ENCODE measurements at places on chromosomes 2 and 18.

DNA sequence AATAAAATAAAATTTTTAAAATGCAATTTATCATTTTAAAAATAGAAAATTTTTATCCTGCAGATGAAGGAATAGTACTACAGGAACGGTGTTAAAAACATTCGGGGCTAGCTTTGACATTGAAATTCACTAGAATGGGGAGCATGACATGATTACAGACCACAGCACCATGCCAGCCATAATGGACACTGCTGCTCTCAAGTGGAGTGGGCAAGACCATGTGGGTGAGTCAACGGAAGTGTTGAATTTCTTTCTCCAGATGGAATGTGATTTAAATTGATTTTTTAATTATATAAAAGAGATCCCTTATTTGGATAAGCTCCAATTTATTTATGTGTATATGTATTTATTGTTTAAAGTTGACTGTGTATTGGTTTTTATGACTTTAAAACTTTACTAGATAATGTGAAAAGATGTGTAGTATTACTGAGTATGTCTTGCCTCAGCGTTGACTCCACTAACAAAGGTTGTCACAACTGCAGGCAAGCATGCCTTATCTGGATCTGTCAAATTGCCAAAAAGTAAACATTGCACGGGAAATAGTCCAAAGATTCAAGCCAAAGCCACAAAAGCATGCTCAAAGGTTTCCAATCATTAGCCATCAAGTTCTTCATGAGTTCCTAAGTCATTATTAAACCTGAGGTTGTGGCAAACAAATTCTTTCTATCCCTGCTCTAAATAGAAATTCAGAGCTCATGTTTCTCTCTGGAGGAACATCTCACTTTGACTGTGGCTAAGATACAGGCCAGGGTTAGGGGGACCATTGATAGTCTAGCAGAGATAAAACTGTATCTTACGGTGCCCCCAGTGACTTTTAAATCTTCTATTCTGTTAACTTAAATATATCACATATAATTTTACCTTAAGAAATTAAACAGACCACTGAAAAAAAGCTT, 536.9 kb downstream of the TMX3 start:
- DNase-seq, result no peak

GRCh38 chr2:181444654-181445053, 12.5 kb upstream of the ITGA4 start:
- no peak for DNase-seq

GRCh38 chr2:67346718-67347407, 50.3 kb upstream of the ETAA1 start:
- no peak for DNase-seq

DNA sequence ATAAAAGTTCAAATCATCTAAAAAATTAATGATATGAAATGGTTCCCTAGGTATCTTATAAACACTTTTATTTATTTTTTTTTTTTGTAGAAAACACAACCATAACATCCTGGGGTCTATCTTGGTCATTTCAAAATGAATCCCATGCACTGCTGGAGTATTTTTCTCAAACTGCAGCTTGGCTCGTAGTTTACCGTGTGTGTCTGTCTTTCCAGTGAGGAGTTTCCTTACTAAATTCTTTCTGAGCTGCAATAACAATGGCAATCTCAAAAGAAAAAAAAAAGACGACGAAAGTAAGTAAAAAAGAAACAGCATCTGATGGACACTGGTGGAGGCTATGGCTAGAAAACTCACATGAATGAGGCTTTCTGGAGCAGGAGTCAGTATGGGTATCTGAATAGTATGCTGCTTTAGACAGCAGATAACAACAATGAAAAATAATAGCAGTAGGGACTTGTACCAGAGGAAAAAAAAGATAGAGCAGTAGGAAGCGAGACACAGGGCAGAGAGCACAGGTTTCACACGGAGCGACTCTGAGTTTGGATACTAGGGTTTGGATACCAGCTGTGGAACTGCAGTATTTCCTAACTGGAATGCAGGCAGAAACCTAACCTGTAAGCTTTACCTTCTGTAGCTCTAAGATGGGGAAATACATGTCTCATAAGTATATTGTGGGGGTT, 43.5 kb downstream of the CALCRL start:
- no peak for DNase-seq

GRCh38 chr2:205704127-205704741, 21.9 kb downstream of the NRP2 start:
- no peak for DNase-seq

GRCh38 chr2:134668821-134669220, 50.0 kb downstream of the TMEM163 start:
- DNase-seq, result peak; percentile 77

- no peak for DNase-seq
Measured at GRCh38 chr18:6649421-6650126, 79.9 kb upstream of the ARHGAP28 start.

DNA sequence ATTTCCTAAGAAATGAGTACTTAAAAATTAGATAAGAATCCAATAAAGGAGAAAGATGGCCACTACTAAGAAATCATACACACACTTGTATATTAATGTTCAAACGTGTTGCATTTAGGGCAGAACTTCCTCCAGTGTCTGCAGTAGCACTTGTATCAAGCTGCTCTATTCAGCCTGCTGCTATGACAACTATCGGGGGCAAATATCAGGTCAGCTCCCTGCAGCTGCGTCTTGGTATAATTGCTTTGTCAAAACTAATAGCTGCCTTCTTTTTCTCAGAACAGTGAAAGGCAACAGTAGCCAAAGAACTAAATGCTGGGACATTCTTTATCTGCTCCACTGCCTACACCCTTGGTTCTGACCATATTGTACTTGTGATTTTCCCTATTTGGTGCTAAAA, 300.7 kb downstream of the NOL4 start:
- no peak for DNase-seq

DNA sequence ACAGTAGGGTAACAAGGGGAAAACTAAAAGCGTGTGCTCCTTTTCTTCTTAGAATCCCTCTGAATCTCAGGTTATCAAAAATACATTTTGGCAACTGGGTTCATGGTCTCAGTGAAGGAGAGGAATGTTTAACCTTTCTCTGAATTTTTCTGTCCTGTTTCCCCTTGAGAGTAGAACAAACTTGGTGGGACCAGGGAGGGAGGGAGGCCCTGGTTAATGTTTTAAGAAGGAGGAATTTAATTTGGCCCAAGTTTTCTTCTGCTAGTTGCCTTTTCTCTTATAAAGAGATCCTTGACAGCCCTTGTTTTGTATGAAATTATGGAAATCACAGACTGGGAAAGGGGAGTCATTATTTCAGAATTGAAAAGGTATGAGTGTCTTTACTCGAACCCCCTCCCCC, 12.2 kb upstream of the POU3F3 start:
- no peak for DNase-seq

- no peak for DNase-seq
Measured at GRCh38 chr2:212727751-212728150, 189.1 kb upstream of the ERBB4 start.

- DNase-seq, result no peak
Measured at GRCh38 chr2:30732876-30733275, 74.4 kb downstream of the CAPN13 start.

DNA sequence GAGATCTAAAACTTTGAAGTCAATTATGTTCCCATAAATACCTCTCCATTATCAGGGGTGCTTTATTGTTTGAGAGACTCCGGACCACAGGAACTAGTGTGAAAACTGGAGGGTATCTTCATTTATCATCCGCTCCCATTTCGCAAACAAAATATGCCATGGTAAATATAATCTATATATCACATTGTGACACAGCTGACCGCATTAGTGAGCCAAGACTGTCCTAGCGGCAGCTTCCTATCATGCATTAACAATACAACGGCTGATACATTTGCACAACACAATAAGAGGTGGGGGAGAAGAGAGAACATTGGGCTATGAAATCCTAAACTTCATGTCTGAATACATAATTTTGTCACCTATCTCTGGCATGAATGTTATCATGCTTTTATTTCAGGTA, 29.5 kb downstream of the BCL11A start:
- no peak for DNase-seq

GRCh38 chr2:198706476-198707082, 751.2 kb downstream of the SATB2 start:
- DNase-seq, result no peak

- no peak for DNase-seq
Measured at GRCh38 chr18:76610933-76611749, 116.1 kb upstream of the ZNF516 start.

DNA sequence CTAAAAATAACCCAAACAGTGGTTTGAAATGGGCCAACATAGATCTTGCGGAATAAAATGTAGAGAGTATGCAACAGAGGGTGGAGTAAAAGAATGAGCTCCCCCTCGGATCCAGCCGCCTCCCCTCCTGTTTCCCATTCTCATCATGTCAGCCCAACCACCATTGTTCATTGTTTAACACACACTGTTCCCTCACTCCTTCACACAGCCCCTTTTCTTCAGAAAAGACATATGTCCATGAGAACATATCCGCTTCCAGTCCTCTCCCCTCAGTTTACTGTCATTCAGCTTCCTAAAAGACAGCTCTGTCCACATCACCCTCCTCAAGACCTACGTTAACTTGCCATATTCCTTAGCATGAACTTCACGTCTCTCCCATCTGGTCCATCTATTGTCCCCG, 62.9 kb upstream of the SERTAD2 start:
- DNase-seq, result no peak

- no peak for DNase-seq
Measured at GRCh38 chr2:24722141-24722790, 70.9 kb downstream of the PTRHD1 start.

DNA sequence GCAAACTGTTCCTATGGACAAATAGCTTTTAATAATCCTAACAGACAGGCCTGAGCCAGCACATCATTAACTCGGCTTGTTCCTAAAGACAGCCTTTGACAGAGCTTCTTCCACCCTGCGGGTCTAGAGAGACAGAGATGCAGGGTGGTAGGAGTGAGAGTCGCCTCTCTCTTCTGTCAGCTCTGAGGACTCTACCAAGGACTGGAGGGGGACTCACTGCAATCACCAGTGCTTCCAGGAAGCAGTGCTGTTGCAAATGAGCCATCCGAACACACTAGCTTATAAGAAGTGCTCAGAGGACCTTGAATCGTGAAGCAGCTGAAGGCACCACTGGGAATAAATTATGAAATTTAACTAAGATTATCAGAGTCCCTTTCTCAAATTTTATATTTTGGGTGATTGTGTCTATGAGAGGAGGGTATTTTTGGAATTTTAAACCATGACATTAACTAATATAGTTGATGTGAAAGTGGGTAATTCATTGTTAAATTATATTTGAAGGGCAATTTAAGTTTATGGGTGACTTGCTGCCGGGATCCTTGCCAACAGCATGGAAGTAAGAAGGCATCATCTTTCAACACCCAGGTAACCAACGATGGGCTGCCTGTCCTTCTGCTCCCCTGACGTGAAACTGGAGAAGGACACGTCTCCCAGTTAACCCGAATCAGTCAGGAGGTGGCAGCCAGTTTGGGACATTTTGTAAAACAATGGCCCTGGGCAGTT, 43.6 kb upstream of the PXDN start:
- no peak for DNase-seq

GRCh38 chr2:12451726-12452125, 265.0 kb upstream of the TRIB2 start:
- DNase-seq, result no peak

DNA sequence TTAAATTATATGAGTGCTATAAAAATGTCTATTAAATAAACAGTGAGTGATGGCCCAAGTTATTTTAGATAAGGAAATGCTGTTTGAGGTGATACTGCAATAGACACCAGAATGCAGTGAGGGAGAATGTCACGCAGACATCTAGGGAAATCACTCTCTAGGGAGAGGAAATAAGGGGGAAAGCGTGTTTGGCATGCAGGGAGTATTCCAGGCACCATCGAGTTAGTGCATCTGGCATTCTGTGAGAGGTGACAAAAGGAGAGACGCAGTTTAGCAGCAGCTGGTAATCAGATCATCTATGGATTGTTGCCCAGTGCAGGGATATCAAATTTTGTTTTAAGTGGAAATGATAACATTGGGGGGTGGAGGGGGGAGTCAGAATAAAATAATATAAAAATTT, 175.4 kb upstream of the NETO1 start:
- no peak for DNase-seq

- no peak for DNase-seq
Measured at GRCh38 chr2:26269571-26270158, 24.9 kb downstream of the HADHB start.

- no peak for DNase-seq
Measured at GRCh38 chr2:212194396-212194795, 344.2 kb downstream of the ERBB4 start.

DNA sequence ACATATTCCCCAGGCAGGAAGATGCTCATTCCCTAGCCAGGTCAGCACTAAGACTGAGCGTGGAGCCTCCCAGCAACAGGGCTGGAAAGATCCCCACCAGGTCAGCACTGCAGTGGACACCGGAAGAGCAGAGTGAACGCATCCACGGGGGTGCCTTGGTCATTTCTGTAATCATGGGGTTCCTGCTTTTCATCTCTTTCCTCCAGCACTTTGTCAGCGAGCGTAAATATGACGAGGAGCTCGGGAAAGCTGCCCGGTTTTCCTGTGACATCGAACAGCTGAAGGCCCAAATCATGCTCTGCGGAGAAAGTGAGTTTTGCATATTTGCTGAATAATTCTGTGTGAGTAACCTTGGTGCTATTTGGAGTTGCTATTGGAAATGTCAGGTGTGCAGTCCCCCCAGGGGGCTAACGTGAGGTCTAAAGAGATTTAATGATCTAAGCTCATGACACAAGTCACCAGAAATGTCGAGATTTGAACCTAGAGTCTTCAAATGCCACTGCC, 40.1 kb downstream of the KCTD18 start:
- DNase-seq, result no peak

DNA sequence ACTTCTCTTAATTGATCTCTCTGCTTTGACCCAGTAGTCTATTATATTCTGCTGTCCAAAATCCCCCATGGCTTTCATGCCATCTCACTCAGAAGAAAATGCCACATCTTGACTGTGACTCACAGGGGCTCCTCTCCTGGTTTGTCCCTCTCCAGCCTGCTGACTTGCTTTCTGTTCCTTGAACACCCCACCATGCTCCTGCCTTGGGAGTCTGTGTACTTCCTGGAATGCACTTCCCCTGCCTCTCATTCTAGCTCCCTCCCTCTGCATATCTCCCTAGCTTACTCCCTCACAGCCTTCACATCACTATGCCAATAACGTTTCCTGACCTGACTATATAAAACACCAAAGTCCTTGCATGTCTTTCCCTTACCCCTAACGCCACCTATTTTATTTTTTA, 167.2 kb downstream of the TRIB2 start:
- DNase-seq, result no peak

- no peak for DNase-seq
Measured at GRCh38 chr2:191113761-191114160, 37.0 kb downstream of the STAT4 start.

GRCh38 chr2:46643493-46643892, 164.1 kb downstream of the TMEM247 start:
- DNase-seq, result peak; percentile 52

GRCh38 chr18:35005963-35006577, 35.1 kb upstream of the MAPRE2 start:
- peak; percentile 83 for DNase-seq

Data from hematopoietic multipotent progenitor cell (in vitro differentiated cells).